A172 (cell line): ENCODE measurements at places on chromosomes 2 and 18.

GRCh38 chr2:3725458-3726250 lies 22.3 kb downstream of the DCDC2C start:
- DNase-seq: no peak

- DNase-seq: no peak
These were observed 1.1 kb upstream of the WBP1 start for GRCh38 chr2:74457129-74457548.

DNA sequence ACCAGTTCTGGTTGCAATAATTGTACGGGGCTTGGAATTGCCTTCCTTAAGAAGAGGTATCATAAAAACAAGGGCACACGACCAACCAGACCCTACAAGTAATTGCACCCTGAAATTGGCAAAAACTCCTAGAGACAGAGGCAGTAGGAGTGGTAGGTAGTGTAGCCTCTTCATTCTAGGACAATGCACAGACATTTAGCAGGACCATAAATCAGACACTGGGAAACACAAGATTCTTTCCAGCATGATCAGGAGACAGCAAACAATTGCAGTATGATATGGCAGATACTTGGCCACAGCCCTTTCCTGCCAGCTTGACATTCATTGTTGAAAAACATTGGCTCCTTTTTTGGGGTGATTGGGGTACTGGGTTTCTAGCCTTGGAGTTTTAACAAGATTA lies 186.6 kb upstream of the PIK3C3 start:
- no peak for DNase-seq

DNA sequence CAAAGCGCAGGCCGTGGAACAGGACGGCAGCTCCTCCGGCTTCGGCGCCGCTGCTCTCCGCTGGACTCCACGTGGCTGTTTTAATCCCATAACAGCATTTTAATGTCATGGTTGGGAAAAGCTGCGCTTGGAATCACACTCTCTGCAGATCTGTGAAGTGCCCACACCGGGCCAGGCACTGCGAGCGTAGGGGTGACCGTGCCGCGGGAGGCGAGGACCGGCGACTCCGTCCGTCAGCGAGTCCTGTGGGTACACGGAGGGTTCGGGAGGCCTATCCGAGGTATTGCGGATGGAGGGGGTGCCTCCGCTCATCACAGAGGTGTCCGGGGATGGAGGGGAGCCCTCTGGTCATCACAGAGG lies 198.0 kb upstream of the SALL3 start:
- no peak for DNase-seq

DNA sequence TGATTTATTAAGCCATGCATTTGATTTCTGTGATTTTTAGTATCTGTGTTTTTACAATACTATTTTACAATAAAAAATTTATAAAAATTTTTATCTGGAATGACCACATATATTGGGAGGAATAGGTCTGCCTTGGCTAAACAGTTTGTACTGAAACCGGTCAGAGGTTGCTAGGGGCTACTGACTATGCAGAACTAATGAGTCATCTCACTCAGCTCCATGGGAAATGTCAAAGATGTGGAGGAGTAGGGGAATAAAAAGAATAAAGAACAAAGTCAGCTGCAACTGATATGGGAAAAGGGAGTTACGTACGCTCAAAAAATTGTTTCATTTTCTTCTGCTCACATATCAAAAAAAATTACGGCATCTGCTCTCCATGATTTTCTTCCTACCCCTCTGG lies 8.6 kb upstream of the TMEM163 start:
- DNase-seq: peak; percentile 76

GRCh38 chr2:95531254-95531771 lies 46.8 kb upstream of the TRIM43B start:
- DNase-seq: no peak

GRCh38 chr2:241312082-241312481 lies 3.4 kb downstream of the HDLBP start:
- DNase-seq: peak; percentile 13
